ENCODE measurements at places on chromosomes 7 and 10.

GRCh38 chr7:8453535-8453934 is 20.1 kb downstream of the NXPH1 start:
- no peak for DNase-seq

- no peak for DNase-seq
Measured at GRCh38 chr10:37679465-37679864, 177.9 kb downstream of the ZNF248 start.

GRCh38 chr10:104638861-104639589 is 2.1 kb upstream of the SORCS3 start:
- peak; percentile 89 for DNase-seq

DNA sequence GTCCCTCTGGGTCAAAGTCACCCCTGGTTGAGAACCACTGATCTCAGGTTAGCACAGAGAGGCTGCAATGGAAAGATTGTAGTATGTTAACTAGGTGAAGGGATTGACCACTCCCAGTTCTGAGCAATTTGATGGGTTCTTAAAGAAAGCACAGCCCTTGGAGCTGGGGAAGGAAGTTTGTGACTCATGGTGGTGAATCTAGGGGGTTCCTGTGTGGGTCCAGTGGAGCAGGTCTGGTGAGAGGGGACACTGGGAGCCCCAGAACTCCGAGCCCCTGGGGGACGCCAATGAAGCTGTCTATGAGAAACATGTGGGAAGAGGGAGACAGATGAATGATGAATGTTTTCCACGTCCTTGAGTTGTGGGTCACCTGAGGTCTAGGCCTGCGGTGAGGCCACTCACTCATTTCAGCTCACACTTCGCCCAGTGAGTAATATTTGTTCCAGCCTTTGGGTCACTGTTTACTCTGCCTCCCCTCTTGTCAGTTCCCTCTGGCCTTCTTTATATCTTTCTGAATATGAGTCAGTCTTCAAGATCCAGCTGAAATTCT is 341.9 kb downstream of the LRMDA start:
- no peak for DNase-seq

- no peak for DNase-seq
Measured at GRCh38 chr7:101865455-101865854, 48.0 kb downstream of the CUX1 start.

GRCh38 chr7:29955075-29955792 is 34.4 kb downstream of the SCRN1 start:
- no peak for DNase-seq

DNA sequence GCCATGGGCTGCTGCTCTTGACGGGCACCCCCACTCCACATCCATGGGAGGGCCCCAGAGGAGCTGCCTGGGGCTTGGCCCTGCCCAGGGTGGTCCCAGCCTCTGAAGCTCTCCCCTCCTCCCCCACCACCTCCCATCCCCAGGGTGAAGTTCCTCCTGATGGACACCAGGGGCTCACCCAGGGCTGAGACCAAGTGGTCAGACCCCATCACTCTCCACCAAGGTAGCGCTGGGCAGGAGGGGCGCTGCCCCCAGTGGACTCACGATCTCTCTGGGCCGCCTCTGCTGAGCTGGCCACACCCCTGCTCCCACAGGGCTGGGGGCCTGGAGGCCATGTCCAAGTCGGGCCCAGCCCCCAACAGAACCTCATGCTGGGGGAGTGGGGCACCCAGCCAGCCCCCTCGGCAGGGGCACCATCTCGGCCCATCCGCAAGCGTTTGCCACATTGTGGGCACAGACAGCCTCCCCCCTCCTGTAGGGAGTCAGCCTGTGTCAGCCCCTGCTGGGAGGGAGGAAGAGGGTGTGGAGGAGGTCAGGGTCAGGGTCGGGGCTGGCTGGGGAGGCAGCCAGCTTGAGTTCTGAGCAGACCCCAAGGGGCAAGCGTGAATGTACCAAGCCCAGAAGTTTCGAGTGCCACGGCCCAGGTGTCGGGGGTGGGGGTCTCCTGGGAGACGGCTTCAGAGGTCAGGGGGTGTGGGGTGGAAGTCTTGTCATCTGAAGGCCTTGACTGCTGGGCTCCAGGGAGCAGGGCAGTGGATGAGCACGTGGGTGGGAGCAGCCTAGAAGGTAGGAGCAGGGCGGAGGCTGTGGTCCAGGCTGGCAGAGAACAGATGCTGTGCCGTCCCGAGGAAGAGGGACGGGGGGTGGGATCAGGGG is 2.8 kb downstream of the UPK3B start:
- DNase-seq, result peak; percentile 68

- no peak for DNase-seq
Measured at GRCh38 chr10:110389255-110389654, 84.5 kb upstream of the SMNDC1 start.

All from iPS-NIHi11 (cell line).